ENCODE measurements at places on chromosomes 2 and 18. TPM values are rescaled to one million over a fixed set of nuclear protein-coding genes. Genes with fewer than 3 reads are reported as not detected.

DNA sequence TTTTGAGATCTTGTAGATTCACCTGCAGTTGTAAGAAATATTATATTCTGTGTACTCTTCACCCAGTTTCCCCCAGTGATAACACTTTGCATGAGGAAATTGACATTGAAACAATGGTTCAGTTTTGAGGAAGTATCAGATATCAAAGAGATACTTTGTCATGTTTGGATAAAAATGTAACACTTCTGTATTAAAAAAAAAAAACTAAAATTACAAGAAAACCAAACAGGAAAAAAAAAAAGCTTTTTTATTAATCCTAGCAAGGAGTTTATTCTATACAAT, 204.0 kb downstream of the ARL4C start:
- DNase-seq = no peak

DNA sequence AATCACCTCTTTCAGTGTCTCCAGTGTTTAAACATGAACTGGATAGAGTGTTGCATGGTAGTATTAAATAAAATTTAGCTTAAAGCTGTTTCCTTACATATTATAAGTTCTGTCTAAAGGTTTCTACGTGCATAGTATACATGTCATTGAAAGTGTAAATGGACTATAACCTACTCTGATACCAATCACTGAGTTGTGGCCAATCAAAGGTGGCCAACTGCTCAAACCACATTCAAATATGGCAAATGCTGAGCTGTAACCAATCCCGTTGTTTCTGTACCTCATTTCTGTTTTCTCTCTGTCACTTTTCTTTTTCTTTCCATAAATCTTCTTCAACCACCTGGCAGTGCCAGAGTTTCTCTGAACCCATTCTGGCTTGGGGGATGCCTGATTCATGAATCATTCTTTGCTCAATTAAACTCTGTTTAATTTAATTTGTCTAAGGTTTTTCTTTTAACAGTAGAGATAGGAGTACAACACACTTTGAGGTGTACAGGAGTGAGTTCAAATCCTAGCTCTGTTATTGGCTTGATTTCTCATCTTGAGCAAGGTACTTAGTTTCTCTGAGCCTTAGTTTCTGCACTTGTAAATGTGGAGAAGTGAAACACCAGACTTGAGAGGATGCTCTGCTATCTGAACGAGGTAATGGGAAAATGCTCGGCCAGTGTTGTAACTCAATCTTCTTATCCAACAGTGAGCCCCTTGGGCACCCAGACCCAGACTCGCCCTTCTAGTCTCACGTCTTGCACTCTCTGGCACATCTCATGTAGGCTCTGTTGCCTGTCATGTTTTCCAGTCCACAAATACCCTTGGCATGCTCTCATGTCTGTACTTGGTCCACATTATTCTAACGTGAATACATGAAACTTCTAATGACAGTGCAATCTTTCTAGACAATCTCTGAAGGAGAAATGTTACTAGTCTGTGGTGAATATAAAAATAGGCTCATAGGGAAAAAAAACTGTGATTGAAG, 228.0 kb downstream of the PIK3C3 start:
- DNase-seq = no peak

DNA sequence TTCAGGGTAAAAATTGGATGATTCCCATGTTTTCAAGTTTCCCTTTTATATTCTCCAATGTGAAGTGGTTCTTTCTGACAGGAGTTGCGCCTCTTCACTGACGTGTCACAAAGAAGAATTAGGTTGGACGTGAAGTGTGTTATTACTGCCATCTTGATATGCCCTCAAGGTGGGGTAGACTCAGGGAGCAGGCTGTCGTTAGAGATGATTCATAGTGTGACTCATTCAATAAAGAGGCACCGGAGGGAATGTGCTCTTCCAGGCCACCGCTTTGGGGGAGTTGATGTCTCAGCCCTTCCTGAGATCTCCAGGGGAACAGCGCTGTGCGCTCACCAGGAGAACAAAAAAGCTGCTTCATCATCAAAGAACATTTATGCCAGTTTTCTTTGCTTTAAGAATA, 3.6 kb upstream of the DGKD start:
- peak; percentile 39 for DNase-seq

GRCh38 chr2:174971868-174972781, 33.1 kb downstream of the CHN1 start:
- DNase-seq = no peak

- no peak for DNase-seq
Observed at GRCh38 chr2:3982160-3982559, 278.8 kb downstream of the DCDC2C start.

DNA sequence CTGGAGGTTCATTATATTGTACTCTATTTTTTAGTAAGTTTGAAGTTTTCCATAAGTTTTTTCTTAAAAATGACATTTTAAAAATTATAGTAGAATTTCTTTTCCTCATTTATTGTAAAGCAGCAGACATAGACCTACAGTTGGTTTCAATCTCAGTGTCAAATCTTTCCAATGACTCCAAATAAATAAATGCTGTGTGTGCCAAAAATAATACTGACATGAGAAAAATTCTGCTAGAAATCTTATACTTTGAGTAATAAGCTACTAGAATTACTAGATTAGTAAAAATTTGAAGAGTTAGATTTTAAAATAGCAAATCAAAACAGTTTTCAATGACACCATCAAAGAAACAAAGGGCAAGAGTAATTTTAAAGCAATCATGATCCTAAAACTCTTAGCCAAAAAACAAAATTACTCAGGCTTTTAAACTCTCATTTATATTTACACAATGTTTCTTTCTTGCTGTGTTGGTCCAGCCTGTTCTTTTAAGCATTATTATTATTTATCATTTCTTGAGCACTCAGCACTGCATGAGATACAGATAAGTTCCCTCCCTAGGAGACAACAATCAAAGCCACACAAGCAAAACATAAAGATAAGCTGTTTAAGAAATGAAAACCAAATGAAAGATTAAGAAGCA, 8.3 kb upstream of the KANSL1L start:
- no peak for DNase-seq

DNA sequence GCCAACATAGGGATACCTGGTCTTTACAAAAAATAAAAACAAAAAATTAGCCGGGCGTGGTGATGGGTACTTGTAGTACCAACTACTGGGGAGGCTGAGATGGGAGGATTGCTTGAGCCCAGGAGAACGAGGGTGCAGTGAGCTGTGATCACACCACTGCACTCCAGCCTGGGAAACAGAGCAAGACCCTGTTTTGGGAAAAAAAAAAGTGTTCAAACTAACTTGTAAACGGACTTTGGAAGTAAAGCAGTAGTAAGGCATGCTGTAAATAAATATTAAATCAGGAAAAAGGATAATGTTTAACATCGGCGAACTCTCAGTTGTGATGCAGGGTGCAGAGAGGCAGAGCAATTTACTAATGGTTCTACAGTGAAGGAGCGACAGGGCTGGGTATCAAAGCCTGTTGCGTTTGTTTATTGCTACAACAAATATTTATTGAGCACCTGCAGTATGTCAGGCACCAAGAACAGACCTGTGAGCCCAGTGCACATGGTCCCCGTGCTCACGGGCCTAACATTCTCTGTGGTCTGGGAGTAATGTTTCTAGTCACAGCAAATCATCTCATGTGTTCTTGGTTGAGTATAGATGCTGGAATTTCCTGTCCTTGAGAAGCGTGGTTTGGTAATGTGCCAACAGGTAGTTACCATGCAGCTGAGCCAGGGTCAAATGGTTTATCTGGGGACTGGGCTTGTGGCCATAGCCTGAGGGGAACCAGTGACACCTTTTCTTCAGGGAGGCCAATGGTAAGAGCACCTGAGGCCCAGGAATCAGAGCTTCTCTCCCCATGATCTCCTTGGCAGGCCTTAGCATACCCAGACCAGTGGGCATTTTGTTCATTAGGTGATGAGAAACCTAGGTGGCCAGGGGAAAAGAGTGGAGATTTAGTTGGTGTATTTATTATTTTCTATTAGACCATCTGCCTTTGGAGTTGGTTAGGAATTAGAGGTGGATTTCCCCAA, 27.9 kb upstream of the GREB1 start:
- no peak for DNase-seq

GRCh38 chr2:239540174-239540573, 139.4 kb upstream of the HDAC4 start:
- no peak for DNase-seq

DNA sequence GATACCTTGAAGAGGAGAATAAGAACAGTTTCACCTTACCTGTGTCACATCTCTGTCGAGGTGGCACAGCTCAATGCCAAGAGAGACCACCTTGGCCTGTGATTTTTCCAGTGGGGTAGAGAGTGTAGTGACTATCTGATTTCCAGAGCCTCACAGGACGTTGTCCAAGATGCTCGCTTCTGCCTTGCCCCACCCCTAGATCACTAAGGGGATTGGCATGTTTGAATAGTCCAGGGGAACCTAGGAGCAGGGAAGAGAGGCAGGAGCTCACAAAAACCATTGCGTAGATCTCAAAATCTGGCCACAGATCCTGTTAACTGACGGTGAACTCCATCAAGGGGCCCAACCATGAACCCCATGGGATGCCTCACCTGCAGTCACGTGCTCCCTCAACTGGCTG, 24.2 kb downstream of the TMEM178A start:
- DNase-seq = no peak

The SANBR gene
- total RNA-seq = 10.5 TPM

DNA sequence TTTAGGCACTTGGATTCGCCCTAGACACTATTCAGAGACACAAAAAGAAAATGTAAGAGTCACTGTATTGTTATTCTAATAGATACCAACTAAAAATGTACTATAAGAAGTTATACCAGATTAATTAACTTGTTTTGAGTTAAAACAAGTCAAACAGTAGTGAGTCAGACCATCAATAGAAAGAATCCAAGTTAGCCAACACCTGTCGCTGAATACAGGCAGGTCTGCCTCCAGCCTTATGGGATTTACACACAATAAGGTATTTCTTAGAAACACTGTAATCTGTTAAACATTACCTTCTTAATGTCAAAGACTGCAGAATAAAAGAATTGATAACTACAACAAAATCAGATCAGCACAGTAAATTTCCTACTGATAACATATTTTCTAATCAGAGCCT, 181.4 kb downstream of the DYM start:
- DNase-seq = no peak

The HOXD13 gene
- not detected for total RNA-seq

DNA sequence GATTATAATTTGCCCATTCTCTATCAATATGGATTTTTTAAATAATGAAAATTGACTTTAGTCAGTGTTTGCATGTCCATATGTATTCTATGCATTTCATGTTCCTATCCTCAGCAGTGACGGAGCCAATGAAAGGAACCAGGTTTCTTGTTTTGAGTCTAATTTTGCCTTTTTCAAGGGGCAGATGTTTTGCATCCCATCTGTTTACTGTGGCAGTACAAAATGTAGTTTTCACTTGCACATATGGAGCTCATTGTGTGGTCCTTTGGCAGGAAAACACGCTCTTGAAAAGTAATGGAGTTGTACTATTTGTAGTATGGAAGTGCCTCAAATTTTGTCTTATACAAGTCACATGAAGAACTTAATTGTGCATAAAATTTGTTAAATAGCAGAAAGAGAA, 127.8 kb downstream of the AGPS start:
- DNase-seq = no peak

- no peak for DNase-seq
Observed at GRCh38 chr2:177237932-177238331, 25.3 kb downstream of the HNRNPA3 start.

- DNase-seq = peak; percentile 11
Observed at GRCh38 chr2:34266908-34267697, 668.0 kb upstream of the FAM98A start.

The EFHD1 gene
- 11.1 TPM for total RNA-seq

GRCh38 chr2:232038251-232038880, 76.9 kb downstream of the DIS3L2 start:
- no peak for DNase-seq

- DNase-seq = peak; percentile 73
Observed at GRCh38 chr2:216057688-216058193, 23.9 kb downstream of the PECR start.

DNA sequence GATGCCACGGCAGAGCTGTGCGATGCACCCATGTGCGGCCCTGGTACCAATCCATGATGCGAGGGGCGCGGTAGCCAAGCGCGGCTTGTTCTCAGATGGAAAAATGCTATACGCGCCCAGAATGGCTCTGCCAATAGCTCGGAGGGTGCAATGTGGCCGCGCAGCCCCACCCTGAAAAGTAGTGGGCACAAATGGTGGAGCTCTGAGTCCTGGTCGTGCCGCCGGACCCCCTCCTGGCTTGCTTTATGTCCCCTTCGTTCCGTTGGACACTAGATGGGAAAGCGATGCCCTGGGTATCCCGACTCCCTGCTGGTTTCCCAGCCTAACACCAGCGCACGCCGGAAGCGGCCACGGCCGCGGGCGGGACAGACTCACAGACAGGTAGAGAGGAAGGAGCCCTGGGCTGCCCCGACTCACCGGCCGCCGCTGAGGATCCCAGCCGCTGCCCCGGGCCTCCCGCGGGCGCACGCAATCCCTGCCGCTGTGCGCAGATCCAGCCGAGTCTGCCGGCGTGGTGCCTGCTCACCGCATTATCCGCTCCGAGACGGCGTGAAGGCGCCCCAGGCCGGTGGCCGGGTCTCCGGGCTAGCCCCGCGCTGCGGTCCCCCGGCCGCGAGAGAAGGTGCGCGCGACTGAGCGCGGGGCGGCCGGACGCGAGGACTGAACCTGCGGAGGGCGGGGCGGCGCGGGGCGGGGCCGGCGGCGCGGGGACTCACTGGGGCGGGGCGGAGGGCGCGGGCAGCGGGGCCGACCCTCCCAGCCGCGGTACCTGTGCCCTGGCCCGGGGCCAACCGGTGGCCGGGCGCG, at the start of gene CDC42EP3:
CDC42EP3 (minus strand) TSS at position 634 of the 807 bp plus-strand sequence. CDS start 25,055 bp downstream, outside the sequence.
- DNase-seq = peak; percentile 84

The HOXD9 gene
- 0.40 TPM for total RNA-seq

The SPAST gene
- 13.5 TPM for total RNA-seq

The REG1B gene
- not detected for total RNA-seq

DNA sequence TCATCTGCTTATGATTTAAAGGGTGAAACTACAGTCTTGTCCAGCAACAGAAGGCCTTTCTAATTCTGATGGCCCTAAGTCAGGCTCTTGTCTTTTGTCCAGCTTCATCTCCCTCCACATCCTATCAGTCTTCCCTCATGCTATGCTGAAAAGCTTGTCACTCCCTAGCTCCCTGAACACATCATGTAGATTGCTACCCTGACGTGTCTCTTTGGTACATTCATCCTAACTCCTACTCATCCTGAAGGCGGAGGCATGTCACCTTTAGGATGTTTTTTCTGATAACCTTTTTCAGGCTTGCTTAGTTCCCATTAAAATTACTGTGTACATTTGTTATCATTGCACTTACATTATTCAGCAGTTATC, 78.4 kb upstream of the ARL5A start:
- no peak for DNase-seq

- DNase-seq = no peak
Observed at GRCh38 chr2:6645672-6646071, 220.0 kb downstream of the CMPK2 start.

DNA sequence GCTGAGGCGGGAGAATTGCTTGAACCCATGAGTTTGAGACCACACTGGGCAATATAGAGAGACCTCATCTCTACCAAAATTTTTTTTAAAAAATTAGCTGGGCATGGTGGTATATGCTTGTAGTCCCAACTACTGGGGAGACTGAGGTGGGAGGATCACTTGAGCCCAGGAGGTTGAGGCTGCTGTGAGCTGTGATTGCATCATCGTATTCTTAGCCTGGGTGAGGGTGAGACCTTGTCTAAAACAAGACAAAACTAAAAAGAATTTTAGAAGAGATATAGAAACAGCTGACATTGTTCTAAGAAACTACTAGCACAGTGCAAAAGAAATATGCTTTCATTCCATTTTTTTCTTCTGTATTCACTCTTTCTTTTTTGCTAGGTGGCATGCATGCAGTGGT, 298.4 kb downstream of the NYAP2 start:
- DNase-seq = no peak

The SPATA3 gene
- total RNA-seq = not detected

- no peak for DNase-seq
Observed at GRCh38 chr2:64982311-64982857, 6.8 kb upstream of the SLC1A4 start.

GRCh38 chr18:63161032-63161760, 158.4 kb downstream of the BCL2 start:
- DNase-seq = no peak

All from upper lobe of left lung (tissue), 6 donors.